T47D (cell line): ENCODE measurements at places on chromosomes 5 and 9.

GRCh38 chr5:31378136-31378535, 153.8 kb downstream of the DROSHA start:
- no peak for DNase-seq

- DNase-seq = no peak
Measured at GRCh38 chr9:20997503-20998076, 33.9 kb downstream of the HACD4 start.

DNA sequence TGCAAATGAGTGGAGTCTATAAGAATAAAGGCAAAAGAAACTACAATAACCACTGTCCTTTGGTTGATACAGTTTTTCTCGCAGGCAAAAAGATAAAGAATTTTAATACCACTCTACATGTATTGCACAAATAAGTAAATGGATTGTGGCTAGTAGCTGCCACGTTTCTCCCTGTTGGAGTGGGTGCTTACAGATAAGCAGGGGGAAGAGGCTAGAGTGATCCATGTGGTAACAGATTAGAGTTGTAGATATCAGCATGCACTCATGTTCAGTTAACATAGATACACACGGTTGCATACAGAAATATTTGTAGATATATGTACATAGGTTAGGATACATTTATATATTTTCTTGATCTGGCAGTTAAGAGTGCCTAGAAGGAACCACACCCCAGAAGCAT, 179.5 kb downstream of the ARHGEF28 start:
- no peak for DNase-seq

- DNase-seq = no peak
Measured at GRCh38 chr5:10315201-10315600, 7.5 kb upstream of the CMBL start.

GRCh38 chr5:57219386-57219785, 45.5 kb downstream of the GPBP1 start:
- no peak for DNase-seq

DNA sequence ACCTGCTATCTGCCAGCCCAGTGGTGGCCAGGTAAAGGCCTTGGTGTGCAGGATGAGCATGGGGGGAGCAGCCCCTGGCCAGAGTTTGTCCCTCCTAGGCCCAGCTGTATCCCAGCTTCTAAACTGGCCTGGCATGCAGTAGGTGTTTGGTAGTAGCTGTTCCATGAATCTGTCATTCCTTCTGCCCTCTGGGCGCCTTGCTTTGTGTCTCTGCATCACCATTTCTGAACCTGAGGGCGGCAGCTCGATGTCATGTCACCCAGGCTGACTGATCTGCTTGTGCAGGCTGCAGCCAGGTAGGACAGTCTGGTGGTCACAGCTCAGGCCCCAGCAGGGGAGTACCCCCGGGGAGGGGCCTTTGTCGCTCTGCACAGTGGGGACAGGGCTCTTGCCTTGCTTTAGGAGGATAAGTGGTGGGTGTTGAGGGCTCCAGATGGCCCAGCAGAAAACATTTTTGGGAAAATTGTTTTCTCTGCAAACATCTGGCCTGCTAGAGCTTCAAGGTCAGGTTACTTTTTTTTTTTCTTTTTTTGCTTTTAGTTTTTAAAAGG, 4.6 kb upstream of the SUSD3 start:
- no peak for DNase-seq

- no peak for DNase-seq
Measured at GRCh38 chr9:124860582-124861341, 995 bp downstream of the RPL35 start.

DNA sequence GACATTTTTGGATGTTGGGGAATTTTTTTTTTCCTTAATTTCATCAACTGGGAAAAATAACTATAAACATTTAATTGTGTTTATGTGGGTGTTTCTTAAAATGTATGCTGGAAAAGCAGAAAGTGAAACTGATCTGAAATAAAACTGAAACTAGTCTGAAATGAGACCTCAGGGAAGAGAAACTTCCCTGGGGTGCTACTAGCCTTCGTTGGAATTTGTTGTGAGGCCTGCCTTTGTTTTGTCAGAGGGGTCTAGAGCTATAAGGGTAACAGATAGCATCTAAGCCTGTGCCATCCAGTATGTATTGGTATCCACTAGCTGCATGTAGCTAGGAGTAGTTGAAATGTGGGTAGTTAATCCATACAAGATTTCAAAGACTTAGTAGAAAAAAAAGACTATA, 10.4 kb downstream of the ZNF618 start:
- no peak for DNase-seq

DNA sequence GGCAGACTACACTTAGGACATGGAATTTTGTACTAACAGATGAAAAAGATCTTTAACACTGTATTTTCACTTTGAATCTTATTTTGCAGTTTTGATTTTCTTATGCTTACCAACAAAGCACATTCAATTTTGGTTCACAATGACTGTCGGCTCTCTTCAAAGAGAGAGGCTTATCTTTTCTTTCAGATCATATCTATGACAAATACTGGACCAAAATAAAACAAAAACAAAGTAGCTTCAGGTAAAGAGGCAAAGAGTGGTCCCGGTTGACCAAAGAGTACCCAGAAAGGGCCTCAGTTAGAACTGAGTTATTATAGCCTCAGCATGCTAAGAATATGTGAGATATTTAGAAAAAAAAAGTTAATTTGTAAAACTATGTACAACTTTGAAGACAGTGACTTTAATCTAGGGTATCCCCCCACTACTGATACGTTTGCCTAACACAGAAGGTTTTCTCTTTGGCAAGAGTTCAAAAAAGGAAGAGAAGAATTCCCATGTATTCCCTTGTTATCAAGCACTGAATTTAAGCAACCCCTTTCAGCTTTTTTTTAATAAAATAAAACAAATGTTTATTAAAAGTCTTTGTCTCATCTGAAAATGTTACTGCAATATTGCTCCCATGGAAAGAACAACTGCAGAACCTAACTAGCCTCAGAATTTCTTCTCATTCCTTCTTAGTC, 50.5 kb downstream of the NR6A1 start:
- DNase-seq = no peak
